ENCODE measurements at places on chromosomes 1 and 21. TPM values are rescaled to one million over a fixed set of nuclear protein-coding genes. Genes with fewer than 3 reads are reported as not detected.

DNA sequence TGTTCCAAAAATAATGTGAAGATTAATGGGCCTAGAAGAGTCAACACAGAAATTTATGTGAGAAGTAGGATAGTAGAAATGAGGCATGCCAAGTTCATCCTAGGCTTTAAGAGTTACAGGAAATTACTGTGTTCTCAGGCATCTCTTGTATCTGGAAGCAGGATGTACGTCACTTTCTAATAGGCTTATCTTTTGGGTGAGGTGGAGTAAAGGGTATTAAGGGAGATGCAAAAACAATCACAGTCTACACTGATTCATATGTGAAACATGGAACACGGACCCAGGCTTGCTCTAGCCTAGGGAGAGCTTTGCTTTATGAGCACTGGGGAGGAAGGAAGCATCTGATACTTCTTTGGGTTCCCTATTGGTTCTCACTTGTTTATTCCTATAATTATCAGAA lies 84.5 kb upstream of the RGS4 start:
- DNase-seq = no peak
- H3K27ac ChIP-seq = no peak overlapping the region
- H3K4me3 ChIP-seq = no peak overlapping the region
- H3K4me1 ChIP-seq = no peaks in the 10 kb centered on the region

- no peak overlapping the region for H3K4me3 ChIP-seq
- H3K27me3 ChIP-seq = no peaks in the 10 kb centered on the region
- DNase-seq = no peak
- no peak overlapping the region for H3K27ac ChIP-seq
Measured at GRCh38 chr1:89942825-89943658, 51.9 kb upstream of the ZNF326 start.

The SLC9C2 gene
- not detected for total RNA-seq

GRCh38 chr1:230342019-230342418 lies 84.1 kb downstream of the PGBD5 start:
- no peak for DNase-seq
- H3K4me3 ChIP-seq = no peak overlapping the region

GRCh38 chr1:194512957-194513356 lies 1326.5 kb upstream of the B3GALT2 start:
- DNase-seq = no peak
- no peak overlapping the region for H3K4me3 ChIP-seq
- H3K27ac ChIP-seq = no peak overlapping the region
- H3K27me3 ChIP-seq = no peaks in the 10 kb centered on the region

Measured in ascending aorta (tissue), 2 donors.